Occipital lobe (tissue), 3 donors: ENCODE measurements at places on chromosomes 6 and 20.

GRCh38 chr20:17129089-17129488, 97.8 kb upstream of the PCSK2 start:
- no peak for DNase-seq

DNA sequence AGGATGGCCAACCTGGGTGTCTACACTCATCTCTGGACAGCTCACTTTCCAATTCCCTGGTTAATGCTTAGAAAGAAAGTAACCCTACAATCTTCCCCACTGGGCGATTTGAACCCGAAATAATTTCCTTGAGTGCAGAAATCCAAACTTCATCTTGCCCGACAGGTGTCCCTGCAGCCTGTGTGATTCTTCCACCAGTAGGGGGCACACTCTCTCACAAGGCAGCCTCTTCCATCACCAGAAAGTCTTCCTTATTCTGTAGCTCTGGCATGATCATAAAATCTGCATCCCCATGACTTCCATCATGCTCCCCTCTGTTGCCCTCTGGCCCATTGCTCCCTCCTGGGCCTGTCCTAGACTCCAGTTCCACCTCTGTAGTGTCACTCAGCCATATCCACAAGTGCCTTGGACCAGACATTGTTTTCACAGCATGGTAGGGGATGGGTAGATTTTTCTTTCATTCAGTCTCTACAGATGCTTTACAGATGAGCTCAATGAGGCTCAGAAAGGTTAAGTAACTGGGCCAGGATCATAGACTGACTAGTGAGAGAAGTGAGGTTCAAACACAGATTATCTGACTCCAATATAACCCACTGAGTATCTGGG, 170.4 kb upstream of the SPTLC3 start:
- no peak for DNase-seq

DNA sequence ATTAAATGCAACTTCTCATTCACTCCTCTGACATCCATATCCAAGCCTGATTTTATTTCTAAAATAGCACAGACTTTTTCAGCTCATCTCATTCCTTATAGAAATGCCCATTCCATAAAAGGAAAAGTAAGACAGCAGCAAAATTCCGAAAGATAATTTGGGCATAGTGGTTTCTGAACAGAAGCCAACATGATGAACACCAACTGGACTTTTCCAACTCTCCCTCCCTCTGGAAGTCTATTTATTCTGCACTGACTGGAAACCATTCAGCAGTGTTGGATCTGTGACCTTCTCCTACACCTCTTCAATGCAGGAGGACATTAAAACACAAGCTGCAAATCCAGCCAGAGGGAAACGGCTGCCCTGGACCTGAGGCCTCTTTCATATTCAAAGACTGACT, 306.2 kb upstream of the NT5E start:
- DNase-seq = no peak

DNA sequence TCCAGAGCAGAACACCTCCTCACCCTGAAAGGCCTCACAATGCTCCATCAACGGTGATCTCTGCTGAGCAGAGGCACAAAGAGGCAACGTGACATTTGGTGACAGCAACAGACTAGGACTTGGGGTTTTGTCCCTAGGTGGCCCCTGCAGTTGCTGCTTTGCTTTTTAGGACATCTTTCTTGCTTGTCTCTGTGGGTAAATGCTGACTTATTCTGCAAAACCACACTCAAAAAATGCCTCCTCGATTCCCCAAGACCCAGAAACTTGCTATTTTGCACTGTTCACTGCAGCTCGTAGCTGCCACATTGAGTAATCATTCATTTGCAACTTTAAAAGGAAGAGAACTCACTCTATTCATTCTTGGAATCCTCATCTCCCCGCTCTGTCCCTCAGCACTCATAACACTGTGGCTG, 209.9 kb downstream of the LY86 start:
- no peak for DNase-seq

DNA sequence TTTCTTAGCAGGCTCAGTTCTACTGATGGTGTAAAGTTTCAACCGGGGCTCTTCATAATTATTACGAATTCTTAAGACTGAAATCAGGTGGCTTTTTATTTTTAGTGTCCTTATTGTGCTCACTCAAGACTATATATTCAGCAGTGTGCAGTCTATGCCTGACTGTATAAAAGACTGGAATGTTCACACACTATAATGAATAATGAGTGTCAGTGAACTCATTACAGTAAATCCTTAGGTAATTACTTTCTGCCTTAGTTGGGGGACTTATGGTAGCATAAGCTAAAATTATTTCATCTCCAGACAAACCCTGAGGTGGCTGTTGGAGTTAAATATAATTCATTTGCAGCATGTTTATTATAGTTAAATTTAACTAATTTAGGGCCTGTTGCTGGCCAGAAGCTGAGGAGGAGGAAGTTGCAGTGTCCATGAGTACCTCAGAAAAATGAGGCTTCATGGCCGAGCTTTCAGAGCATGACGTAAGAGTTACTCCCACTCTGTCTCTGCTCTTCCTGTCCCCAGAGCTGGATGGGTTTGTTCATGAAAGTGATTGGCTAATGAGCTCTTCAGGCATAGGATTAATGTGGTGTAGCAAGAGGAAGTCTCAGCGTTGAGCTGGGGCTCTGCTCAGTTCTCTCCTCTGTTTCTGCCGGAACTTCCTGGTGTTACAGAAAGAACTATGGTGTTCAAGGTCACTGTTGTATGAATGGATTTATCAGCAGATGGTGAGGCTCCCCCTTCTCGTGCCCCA, 335.7 kb downstream of the NRN1 start:
- DNase-seq = peak; percentile 11

DNA sequence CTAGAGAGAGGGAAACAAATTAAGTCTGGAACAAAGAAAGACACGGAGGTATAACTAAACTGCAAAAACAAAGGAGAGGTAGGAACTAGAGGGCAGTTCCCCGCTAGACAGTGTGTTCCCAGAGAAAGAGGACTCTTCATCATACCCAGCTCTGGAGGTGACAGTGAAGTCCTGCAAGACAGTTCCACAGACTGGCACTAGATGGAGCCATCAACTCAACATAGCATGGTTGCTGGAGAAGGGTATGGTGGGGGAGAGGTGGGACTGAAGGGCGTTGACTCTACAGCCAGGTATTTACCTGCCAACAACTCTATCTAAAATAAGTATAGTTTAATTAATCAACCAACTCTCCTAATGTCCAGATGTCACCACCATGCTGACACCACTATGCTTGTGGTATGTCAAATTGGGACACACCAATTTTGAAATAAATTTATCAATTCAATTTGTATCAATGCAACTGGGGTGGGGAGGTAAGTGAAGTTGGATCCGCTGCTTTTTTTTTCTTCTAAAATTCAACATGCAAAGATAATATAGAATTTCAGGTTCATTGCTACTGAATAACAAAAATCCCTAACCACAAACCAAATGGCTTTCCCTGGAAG, 9.7 kb downstream of the BACH2 start:
- no peak for DNase-seq
